Fibroblast of upper back skin (primary cell): ENCODE measurements at places on chromosomes 16 and 17.

- peak; percentile 27 for DNase-seq
Measured at GRCh38 chr16:3058139-3059030, 7.1 kb upstream of the IL32 start.

DNA sequence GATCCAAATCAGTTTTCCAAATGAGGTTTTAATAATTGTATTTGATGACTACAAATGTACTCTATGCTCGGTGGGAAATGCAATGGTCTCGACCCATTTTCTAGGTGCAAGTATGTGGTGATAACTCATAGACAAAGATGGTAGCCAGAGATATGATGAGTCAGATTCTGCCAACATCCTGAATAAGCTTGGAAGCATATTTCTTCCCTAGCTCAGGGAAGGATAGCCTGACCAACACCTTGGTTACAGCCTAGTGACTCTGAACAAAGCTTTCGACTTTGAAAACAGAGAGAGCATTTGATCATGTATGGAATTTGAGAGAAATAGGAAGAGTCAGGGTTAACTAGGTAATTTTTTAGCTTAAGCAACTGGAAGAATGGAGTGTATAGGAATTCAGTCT, 128.3 kb upstream of the MYOCD start:
- no peak for DNase-seq

DNA sequence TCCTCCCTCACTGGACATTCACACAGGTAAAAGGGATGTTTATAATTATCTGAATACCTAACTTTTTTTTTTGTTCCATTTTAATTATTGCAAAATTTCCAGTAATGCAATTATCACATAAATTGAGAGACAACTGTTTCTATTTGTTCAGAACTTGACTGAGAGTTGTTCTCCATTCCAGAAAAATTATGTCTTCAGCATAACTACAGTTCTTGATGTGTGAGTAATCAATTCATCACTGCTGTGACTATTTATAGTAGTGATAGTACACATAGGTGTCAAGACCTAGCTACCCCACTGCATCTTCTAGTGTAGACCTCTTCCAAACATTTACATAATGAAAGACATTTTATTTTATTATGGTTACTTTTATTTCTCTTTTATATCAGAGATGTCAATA, 5.8 kb upstream of the TNRC6A start:
- DNase-seq, result peak; percentile 47

GRCh38 chr17:72173499-72174116, 52.8 kb downstream of the SOX9 start:
- no peak for DNase-seq

- DNase-seq, result no peak
Measured at GRCh38 chr16:47861999-47862398, 293.8 kb downstream of the ABCC12 start.

GRCh38 chr17:55437159-55437605, 15.5 kb upstream of the MMD start:
- DNase-seq, result no peak

- DNase-seq, result no peak
Measured at GRCh38 chr16:81482329-81483063, 37.9 kb downstream of the CMIP start.

GRCh38 chr16:83901101-83901500, 2.2 kb downstream of the MLYCD start:
- DNase-seq, result peak; percentile 68

- no peak for DNase-seq
Measured at GRCh38 chr17:58605986-58606385, 85.9 kb downstream of the TEX14 start.

- no peak for DNase-seq
Measured at GRCh38 chr17:69433093-69433492, 18.6 kb downstream of the MAP2K6 start.

DNA sequence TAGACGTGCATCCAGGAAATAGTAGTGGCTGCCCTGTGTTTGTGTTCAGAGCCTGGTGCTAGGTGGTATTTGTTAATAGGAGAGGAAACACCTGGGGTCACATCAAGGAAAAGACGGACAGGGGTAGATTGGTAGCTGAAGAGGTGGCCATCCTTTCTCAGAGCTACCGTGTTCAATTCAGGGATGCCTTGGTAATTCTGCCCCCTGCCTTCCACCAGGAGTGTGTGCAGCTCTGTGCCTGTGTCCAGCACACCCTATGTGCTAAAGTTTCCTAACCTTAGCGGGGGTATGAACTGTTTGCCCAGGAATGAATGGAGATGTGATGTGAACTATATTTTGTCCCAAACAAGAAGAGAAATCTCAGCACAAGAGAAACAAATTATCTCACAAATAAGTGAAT, 174.1 kb upstream of the MPHOSPH6 start:
- no peak for DNase-seq

GRCh38 chr16:15757630-15758251, 99.1 kb downstream of the MYH11 start:
- DNase-seq, result no peak

GRCh38 chr17:77602062-77602746, 356.3 kb upstream of the TNRC6C start:
- peak; percentile 35 for DNase-seq

DNA sequence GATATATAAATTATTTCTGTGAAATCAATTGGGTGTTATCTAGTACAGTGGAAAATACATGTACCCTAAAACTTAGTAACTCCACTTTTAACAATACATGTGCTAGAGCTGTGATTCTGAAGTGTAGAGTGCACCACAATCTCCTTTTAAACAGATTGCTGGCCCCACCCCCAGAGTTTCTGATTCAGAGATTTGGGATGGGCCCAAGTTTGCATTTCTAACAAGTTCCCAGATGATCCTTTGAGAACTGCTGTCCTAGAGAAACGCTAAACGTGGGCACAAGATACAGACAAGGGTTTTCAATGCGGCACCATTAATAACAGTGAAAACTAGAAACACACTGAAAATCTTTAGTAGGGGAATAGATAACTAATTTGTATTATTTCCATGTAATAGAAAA, 49.2 kb downstream of the NXPH3 start:
- DNase-seq, result peak; percentile 50

- no peak for DNase-seq
Measured at GRCh38 chr17:81126281-81127132, 38.8 kb upstream of the PVALEF start.

GRCh38 chr17:77846531-77847085, 111.9 kb upstream of the TNRC6C start:
- DNase-seq, result no peak

DNA sequence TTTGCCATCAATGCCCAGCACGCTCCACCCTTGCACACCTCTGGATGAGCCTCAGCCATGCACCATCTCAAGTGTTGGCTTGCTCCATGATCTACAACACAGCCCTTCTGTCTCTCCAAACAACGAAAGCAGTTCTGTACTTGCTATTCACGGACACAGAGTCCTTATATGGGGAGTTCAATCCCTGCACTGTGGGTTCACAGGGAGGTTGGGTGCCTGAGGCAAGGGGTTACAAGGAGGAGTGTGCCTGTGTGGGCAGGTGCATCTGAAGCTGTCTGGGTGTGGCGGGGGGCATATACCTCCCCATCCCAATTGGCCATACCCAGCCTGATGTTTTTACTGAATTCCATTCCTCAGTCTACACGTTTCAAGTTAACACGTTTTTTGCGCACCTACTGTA, 5.6 kb downstream of the RUNDC3A start:
- DNase-seq, result no peak

GRCh38 chr17:39461113-39461925, at the start of gene CDK12:
Gene CDK12, plus strand, starts transcription at chr17:39461486. Its CDS starts 586 bp downstream, at chr17:39462072.
- DNase-seq, result peak; percentile 100

DNA sequence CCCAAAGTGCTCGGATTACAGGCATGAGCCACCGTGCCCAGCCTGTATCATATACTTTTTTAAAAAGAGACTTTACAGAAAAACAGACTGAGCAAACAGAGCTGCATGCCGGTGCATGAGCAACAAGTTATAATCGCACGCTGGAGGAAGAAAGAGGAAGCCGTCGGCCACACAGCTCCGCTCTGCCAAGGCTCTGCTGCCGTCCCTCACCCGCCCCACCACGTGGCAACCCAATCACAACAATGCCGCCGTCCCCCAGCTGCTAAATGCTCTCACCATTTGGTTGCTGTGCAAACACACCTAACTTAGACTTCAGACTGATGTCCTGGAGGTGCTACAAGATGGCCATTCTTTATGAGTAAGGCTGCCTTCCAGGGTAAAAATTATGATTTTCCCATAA, 83.5 kb downstream of the ADCY9 start:
- DNase-seq, result no peak

DNA sequence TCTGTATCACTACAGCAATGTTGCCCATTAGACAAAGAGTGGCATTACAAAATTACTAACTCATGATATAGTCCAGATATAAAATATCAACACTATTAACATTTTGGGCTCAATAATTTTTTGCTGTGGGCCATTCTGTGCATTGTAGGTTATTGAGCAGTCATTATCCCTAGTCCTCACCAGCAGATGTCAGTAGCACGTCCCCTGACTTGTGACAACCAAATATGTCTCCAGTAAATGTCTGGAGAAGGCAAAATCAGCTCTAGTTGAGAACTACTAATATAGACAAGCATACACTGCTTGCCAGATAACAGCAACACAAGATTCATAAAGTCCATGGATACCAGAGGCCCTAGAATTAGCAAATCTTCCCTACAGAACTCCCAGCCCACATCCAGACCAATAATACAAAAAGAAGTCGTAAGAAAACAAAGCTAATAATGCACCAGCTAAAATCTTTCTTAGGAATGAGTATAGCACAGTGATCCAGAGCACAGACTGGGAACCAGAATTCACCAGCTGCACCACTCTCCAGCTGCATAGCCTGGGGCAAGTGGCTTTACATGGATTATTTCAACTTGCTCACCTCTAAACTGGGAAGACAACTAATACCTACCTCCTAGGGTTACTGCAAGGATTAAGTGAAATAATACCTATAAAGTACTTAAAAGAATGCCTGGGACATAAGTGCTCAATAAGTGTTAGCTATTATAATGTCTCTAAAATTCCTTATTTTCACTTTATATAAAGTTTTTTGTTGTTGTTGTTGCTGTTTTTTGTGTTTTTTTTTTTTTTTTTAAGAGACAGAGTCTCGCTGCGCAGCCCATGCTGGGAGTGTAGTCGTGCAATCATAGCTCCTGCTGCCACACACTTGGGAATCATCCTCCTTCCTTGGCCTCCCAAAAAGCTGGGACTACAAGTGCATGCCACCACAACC, 23.7 kb downstream of the HELZ start:
- DNase-seq, result peak; percentile 58

DNA sequence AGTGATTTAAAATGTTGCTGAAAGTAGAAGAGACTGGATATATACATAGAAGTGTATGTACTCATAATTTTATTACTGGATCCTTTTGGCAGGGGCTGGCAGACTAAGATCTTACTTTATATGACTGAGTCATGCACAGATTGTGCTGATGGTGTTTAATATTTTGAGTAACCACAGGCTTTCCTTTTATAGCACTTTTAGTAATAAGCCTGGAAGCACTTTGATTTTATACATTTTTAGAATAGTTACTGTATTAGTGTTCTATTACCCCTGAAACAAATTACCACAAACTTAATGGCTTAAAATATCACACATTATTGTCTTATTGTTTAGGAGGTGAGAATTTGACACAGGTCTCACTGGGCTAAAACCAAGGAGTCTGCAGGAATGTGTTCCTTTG, 113.4 kb upstream of the CDH8 start:
- DNase-seq, result peak; percentile 92

DNA sequence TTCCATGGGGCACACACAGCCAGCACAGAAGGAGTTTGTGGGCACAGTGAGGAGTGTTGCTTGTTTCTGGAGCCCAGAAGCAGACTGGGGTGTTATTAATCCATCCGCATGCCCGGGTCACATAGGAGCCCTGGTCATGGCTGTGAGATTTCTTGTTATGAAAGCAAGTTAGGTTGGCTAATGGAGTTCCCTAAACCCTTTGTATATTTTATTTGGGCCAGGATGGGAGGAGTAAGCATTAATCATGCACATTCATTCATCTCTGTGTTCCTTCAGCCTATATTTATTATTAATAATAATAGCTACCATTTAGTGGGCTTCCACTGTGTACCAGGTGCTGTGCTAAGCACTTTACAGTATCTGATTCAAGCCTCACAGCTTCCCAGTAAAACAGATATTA, 200.6 kb upstream of the CDH5 start:
- DNase-seq, result no peak

DNA sequence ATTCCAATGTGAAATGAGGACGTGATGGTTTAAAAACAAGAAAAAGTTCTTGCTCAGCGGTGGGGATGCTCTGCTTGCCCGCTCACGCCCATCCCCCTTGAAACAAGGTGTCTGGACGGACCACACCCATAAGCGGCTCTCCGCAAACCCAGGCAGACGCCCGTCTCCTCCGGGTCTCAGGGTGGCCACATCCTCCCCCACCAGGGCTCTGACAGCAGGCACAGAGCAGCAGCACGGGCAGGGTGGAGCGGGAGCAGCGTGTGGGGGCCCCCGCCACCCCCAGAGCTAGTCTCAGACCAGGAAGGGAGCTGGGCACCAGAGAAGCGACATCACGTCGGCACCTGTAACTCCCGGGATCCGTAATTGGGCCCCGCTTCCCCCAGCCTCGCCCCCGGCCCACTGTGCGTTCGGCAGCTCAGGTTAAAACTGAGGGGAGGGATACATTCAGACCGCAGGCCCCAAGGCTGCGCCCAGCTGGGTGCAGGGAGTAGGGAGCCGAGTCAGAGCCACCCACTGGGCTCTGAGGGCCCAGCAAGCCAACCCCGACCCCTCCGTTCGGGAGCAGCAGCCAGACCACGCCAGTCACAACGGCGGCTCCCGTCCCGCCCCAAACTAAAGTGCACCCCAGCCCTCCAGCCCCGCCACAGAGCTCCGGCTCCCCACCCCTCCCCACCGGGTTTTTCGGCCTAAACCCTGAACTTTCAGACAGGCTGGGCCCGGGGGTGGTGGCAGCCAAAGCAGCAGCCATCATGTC, 22.0 kb downstream of the CLUH start:
- no peak for DNase-seq

GRCh38 chr17:63774969-63775265, 947 bp downstream of the DDX42 start:
- no peak for DNase-seq

- DNase-seq, result no peak
Measured at GRCh38 chr17:2863204-2863603, 67.0 kb downstream of the RAP1GAP2 start.

DNA sequence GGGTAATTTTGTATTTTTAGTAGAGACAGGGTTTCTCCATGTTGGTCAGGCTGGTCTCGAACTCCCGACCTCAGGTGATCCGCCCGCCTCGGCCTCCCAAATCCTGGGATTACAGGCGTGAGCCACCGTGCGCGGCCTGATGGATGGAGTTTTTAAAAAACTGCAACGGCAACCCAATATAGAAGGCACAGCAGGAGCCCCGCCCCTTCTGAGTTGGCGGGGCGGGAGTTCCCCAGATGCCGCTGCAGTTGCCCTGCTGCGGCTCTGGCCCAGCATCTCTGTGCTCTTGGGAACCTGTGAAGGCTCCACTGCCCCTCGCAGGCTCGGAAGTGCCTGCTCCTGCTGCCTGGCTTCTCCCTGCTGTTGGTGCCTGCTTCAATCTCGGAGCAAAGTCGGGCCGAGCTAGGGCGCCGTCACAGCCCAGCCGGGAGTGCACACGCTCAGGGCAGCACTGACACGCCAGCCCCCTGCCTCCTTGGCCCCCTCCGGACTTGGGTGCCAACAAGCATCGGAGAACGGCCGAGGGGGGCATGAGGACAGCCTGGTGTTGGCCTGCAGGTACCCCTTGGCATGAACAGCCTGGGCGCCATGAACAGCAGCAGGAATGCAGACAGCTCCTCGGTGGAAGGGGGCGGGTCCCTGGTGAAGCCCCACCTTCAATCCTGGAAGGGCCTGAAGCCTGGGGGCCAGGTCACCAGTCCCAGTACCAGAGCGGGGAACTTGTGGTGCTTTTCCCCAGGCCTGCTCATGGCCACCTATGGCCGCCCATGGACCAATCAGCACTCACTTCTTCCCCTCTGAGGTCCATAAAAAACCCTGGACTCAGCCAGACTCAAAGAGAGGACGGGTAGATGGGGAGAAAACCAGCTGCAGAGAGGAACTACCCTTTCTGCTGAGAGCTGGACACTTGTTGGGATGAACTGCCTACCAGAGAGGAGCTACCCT, 2.3 kb upstream of the NT5M start:
- peak; percentile 41 for DNase-seq
